Cardiac muscle cell (in vitro differentiated cells and primary cell): ENCODE measurements at places on chromosomes 7 and 10.

- DNase-seq = no peak
- H3K27ac ChIP-seq = no peak overlapping the region
- no peaks in the 10 kb centered on the region for H3K36me3 ChIP-seq
- H3K27me3 ChIP-seq = no peaks in the 10 kb centered on the region
- H3K4me1 ChIP-seq = no peaks in the 10 kb centered on the region
Measured at GRCh38 chr7:122949186-122949585, 46.3 kb downstream of the TAS2R16 start.

GRCh38 chr7:45001826-45002225, 1.8 kb downstream of the CCM2 start:
- H3K4me1 ChIP-seq = peaks cover 7% of the 10 kb centered on the region
- no peaks in the 10 kb centered on the region for H3K27me3 ChIP-seq
- DNase-seq = no peak
- H3K4me3 ChIP-seq = no peak overlapping the region
- H3K36me3 ChIP-seq = peaks cover 2% of the 10 kb centered on the region

GRCh38 chr10:111593578-111593977, 516.7 kb downstream of the ADRA2A start:
- DNase-seq = no peak
- H3K4me1 ChIP-seq = no peaks in the 10 kb centered on the region
- H3K36me3 ChIP-seq = no peaks in the 10 kb centered on the region
- H3K27me3 ChIP-seq = no peaks in the 10 kb centered on the region
- H3K27ac ChIP-seq = no peak overlapping the region

DNA sequence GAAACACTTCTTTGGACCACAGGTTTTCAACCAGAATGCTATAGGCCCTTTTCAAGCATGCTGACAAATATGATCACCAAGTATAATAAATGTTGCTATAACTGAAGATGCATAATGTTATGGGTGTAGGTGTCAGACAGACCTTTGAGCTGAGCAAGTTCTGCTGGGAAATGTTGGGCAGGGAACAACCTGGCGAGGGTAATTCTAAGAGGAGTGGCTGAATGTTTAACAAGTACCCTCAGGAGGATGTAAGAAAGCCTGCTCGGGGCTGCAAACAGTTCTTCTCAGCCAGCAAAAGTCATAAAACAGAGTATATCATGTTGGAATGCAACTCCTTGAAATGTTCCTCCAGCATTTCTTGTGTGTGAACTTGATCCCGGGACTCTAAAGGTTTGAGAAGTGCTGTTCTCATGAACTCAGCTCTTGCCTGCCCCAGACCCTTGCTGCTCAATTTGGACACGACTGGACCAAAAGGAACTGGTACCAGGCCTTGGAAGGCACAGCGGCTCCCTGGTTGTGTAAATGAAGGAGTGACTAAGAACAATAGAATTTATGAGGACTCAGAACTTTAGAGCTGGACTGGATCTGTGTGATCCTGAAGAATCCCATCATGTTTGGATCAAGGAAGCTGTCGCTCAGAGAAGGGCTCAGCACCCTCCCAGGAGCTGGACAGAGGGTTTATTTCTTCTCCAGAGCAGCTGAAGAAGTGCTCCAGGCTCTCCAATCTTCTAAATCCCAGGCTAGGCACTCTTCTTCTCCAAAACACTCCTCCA, 143.2 kb upstream of the ANK3 start:
- H3K36me3 ChIP-seq = no peaks in the 10 kb centered on the region
- no peak overlapping the region for H3K4me3 ChIP-seq
- no peak for DNase-seq

DNA sequence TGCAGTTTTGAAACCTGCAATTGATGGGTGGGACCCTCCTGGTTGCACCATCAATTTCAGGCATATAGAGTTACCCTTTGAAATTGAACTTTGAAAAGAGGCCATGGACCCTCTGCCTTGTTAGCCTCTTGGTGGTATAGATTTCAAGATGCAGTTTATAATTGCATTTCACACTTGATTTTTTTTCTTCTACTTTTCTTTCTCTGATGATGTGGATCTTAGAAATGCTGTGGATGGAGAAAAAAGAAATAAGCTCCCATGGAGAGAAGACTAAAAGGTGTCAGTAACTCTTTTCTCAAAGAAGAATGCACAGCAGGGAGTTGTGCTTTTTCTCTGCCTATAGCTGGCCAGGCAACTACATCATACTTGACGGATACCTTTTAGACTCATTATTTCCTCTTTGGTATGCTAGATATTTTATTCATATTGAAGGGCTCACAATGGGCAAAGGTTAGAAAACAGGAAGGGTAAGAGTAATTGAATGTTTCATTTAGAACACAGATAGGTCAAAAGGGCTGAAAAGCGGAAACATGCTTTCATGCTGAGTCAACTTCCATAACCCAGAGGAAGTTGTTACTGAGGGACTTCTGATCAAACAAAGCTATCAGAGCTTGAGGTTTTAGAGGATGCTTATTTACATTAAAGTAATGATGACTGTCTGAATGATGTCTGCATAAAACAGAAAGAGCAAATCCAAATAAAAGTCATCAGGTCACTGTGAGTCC, 773.2 kb upstream of the LRRN3 start:
- no peaks in the 10 kb centered on the region for H3K4me1 ChIP-seq
- H3K4me3 ChIP-seq = no peak overlapping the region
- H3K36me3 ChIP-seq = no peaks in the 10 kb centered on the region
- H3K27me3 ChIP-seq = no peaks in the 10 kb centered on the region
- peak; percentile 9 for DNase-seq

- no peak overlapping the region for H3K4me3 ChIP-seq
- no peak overlapping the region for H3K27ac ChIP-seq
- no peaks in the 10 kb centered on the region for H3K27me3 ChIP-seq
- H3K4me1 ChIP-seq = peaks cover 7% of the 10 kb centered on the region
- no peaks in the 10 kb centered on the region for H3K36me3 ChIP-seq
Measured at GRCh38 chr7:2851497-2851896, 7.4 kb upstream of the GNA12 start.

GRCh38 chr10:122591736-122592135, 31.2 kb downstream of the DMBT1 start:
- no peak for DNase-seq
- H3K36me3 ChIP-seq = no peaks in the 10 kb centered on the region
- H3K27me3 ChIP-seq = no peaks in the 10 kb centered on the region
- no peak overlapping the region for H3K27ac ChIP-seq
- no peaks in the 10 kb centered on the region for H3K4me1 ChIP-seq

GRCh38 chr7:70707823-70708243, 424.1 kb upstream of the GALNT17 start:
- H3K4me1 ChIP-seq = peaks cover 44% of the 10 kb centered on the region
- H3K27ac ChIP-seq = peak overlapping the region; percentile 2
- no peaks in the 10 kb centered on the region for H3K36me3 ChIP-seq
- no peak overlapping the region for H3K4me3 ChIP-seq
- H3K27me3 ChIP-seq = no peaks in the 10 kb centered on the region

GRCh38 chr7:158291998-158292397, 295.6 kb downstream of the PTPRN2 start:
- H3K4me1 ChIP-seq = no peaks in the 10 kb centered on the region
- H3K27me3 ChIP-seq = no peaks in the 10 kb centered on the region
- H3K27ac ChIP-seq = no peak overlapping the region

DNA sequence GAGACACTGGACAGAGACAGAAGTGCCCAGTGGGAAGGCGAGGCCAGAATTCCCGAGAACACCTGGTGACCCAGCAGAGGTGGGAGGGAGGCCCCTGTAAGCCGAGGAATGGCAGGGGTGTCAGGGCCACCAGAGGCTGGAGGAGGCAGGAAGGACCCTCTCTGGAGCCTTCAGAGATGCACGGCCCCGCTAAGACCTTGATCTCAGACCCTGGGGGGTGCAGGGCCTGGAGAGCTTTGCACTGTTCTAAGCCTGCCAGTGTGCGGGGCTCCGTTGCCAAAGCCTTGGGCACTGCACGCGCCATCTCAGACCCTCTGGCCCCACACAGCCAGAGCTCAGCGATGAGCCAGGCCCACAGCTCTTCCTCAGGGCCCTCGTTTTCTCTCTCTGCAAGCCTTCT, 557.1 kb downstream of the PTPRN2 start:
- no peak for DNase-seq
- no peak overlapping the region for H3K27ac ChIP-seq
- no peaks in the 10 kb centered on the region for H3K4me1 ChIP-seq
- no peaks in the 10 kb centered on the region for H3K36me3 ChIP-seq
- no peak overlapping the region for H3K4me3 ChIP-seq
- H3K27me3 ChIP-seq = no peaks in the 10 kb centered on the region

DNA sequence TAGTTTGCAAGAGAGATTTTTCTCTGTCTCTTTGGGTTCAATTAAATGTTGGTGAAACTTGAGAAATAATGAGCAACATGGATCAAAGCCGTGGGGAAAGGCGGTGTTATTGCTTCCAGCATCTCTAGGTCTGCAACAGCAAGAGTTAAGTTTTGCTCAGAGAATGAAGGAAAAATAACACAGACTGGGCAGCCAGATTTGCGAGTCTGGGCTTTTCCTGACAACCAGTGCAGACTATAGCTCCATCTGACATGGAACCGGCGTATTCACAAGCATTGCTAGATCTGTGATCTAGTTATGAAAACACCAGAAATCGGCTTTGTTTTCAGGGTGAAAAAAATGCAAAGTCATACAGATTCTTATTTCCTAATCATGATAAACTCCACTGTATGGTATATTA, 110.4 kb downstream of the CAMK1D start:
- DNase-seq = no peak
- H3K4me1 ChIP-seq = no peaks in the 10 kb centered on the region
- no peak overlapping the region for H3K27ac ChIP-seq
- no peaks in the 10 kb centered on the region for H3K36me3 ChIP-seq
- H3K27me3 ChIP-seq = no peaks in the 10 kb centered on the region
- H3K4me3 ChIP-seq = no peak overlapping the region

DNA sequence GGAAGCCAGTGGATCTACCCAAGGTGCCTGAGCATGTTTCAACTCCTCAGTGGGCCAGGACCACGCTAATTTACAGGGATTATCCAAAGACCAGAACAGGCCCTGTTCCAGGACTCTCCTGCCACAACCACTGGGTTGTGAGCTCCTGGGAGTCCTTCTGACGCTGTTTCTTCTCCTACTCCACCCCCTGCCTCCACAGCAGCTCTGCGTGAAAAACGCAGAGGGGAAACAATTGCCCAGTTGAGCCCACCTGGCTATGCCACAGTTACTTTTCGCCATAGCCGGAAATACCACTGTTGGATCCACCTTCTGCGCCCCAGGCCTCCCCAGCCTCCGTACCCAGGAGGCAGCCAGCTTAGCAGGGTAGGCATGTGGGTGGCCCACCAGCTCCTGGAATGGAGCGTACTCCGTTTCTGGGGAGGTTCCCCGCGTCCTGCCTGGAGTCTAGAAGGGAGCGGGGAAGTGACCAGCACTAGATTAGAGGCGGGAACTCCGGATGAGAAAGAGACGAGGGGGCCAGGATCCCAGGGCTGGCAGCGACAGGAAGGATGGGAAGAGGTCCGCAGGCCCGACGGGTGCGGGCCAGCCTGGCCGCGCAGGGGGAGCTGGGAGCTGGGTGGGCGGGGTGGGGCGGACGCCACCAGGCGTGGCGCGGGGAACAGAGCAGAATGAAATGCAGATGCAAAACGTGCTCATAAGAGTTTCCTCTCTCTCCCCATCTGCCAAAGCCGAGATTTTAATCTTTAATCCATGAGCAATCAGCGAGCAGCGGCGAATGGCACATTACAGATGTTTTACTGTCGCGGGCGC, 32.1 kb upstream of the PAX2 start:
- H3K4me3 ChIP-seq = peak overlapping the region; percentile 25
- H3K4me1 ChIP-seq = no peaks in the 10 kb centered on the region
- DNase-seq = peak; percentile 13
- H3K27ac ChIP-seq = no peak overlapping the region
- H3K36me3 ChIP-seq = no peaks in the 10 kb centered on the region

DNA sequence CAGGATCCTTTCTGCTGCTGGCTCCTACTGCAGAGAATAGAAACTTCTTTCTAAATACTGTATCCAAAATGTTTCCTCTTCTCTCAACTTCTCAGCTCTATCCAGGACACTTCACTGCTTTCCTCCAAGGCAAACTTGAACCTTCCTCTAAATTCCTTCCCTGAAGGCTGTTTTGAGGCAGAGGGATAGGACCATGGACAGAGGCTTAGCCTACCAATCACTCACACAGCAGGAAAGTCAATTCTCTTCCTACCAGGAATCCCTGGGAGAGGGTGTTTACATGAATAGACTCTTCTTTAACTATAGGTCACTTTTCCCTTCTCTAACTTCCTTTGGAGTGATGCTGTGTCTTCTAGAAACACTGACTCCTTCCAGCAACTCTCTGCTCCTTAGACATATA, 115.6 kb upstream of the MKLN1 start:
- peak; percentile 50 for DNase-seq
- H3K27me3 ChIP-seq = no peaks in the 10 kb centered on the region
- no peaks in the 10 kb centered on the region for H3K4me1 ChIP-seq
- no peak overlapping the region for H3K4me3 ChIP-seq
- H3K27ac ChIP-seq = no peak overlapping the region

DNA sequence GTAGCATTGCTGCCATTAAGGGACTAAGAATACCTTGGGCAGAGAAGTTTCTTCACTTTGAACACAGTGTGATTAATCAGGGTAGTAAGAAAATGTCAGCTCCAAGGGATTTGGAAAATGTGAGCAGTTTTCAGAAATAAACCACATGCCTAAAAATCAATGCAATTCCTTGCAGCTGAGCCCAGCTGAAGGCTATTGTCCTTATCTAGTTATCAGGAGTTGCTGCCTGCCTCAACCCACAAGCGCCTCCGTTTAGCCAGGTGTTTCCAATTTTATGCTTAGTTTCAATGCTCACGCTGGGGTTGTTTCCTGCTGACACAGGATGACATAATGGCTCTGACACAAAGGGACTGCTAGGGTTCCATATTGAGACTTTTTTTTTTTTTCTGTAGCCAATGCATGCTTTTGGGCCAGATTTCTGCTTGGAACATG, 132.3 kb upstream of the ANK3 start:
- peaks cover 5% of the 10 kb centered on the region for H3K4me1 ChIP-seq
- H3K27me3 ChIP-seq = no peaks in the 10 kb centered on the region
- H3K36me3 ChIP-seq = no peaks in the 10 kb centered on the region
- DNase-seq = peak; percentile 70
- no peak overlapping the region for H3K27ac ChIP-seq
- no peak overlapping the region for H3K4me3 ChIP-seq

DNA sequence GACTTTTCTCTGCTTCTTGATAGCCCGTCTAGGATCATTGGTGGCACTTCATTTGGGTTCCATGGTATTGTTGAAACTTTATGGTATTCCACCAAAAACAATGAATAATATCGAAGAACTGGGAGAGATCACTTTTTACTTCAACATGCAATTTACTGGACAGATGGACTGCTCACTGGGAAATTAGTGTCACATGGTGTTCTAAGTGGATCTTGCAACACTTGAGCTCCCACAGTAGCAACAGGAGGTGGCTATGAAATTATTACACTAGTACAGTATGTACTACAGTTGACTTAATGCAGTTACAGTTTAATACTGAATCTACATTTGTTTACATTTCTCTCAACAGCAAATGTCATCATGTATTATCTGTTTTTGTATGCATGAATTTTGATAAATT, 997.3 kb downstream of the REEP3 start:
- H3K4me3 ChIP-seq = no peak overlapping the region
- no peaks in the 10 kb centered on the region for H3K27me3 ChIP-seq
- H3K36me3 ChIP-seq = no peaks in the 10 kb centered on the region
- no peak for DNase-seq

GRCh38 chr7:80707318-80707717, 68.9 kb downstream of the CD36 start:
- no peak overlapping the region for H3K27ac ChIP-seq
- no peaks in the 10 kb centered on the region for H3K36me3 ChIP-seq
